Urothelium cell line (cell line): ENCODE measurements at places on chromosomes 2 and 18.
A peak's percentile ranks its signal among the peaks of the same experiment; 100 is the strongest.

DNA sequence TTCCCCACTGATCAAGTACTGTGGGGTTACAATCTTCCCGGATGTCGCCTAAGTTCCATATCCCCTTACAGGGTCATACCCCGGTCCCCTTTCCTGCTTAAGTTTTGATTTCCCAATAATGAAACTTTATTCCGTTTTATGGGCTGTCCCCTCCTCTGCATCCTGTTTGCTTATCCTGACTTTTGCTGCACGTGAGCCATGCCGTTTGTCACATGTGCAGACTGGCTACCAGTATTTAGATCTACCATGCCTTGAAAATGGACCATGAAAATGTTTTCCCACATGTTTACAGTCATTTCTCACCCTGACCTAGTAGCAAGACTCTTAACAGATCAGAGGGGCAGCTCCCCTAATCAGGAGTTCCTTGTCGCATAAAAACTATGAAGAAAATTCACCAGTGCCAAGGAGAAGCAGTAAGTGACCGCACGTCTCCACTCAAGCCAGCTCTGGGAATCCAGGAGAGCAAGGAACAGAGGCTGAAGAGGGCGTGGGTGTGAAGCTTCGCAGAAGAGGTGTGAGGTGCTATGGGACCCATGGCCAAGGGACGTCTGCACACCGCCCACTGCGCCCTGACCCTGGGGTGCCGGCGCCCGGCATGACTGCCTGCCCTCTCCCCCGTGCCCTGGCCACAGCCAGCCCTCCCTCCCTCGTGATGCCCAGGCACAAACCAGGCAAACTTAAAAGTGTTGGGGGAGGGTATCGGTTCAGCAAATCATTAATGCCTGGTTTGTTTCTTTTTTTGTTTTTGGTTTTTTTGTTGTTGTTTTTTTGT is 440.8 kb upstream of the SALL3 start:
- no peak for DNase-seq

GRCh38 chr2:2014251-2014771 is 270.0 kb upstream of the PXDN start:
- peak; percentile 56 for DNase-seq

- DNase-seq: no peak
These were observed 234.9 kb upstream of the CDH2 start for GRCh38 chr18:28411806-28412205.

DNA sequence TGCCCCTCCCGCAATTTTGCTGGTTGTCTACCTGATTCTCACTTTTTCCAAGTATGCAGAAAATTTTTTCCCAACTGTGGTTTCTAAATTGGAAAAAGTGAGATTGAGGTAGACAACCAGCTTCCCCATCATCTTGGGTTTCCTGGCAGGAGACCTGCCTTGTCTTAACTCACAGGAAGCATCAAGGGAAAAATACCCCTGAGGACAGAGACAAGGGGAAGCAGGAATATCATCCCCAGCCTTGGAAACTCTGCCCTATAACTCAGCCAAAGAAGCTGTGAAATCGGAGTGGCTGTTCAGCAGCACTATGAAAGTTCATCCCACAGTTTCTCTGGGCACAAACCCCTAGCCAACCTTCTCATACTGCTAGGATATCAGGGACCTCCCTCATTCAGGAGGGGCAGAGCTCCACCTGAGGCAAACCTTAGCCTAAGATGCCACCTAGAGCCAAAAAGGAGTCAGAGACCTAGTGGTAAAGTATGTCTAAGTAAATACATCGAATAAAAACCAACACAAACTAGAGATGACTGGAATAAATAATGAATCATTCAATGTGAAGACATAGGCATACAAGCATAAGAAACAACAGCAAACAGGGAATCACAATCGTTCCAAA is 68.2 kb downstream of the ZSWIM2 start:
- DNase-seq: peak; percentile 23

- no peak for DNase-seq
These were observed 379.9 kb upstream of the DSEL start for GRCh38 chr18:67896451-67896850.
